SJSA1 (cell line): ENCODE measurements at places on chromosomes 5 and 9. TPM values are rescaled to one million over a fixed set of nuclear protein-coding genes. Genes with fewer than 3 reads are reported as not detected.

SCGB3A2 gene
- total RNA-seq = not detected in 2 replicates

RGS7BP gene
- 0.03 TPM in 1 of 2 replicates, not detected in the other for total RNA-seq

CDKN2A gene
- total RNA-seq = 198 and 290 TPM in 2 replicates

MXD3 gene
- 121 and 296 TPM in 2 replicates for total RNA-seq

KCNV2 gene
- total RNA-seq = not detected in 2 replicates

STPG3 gene
- total RNA-seq = not detected in 2 replicates

DNA sequence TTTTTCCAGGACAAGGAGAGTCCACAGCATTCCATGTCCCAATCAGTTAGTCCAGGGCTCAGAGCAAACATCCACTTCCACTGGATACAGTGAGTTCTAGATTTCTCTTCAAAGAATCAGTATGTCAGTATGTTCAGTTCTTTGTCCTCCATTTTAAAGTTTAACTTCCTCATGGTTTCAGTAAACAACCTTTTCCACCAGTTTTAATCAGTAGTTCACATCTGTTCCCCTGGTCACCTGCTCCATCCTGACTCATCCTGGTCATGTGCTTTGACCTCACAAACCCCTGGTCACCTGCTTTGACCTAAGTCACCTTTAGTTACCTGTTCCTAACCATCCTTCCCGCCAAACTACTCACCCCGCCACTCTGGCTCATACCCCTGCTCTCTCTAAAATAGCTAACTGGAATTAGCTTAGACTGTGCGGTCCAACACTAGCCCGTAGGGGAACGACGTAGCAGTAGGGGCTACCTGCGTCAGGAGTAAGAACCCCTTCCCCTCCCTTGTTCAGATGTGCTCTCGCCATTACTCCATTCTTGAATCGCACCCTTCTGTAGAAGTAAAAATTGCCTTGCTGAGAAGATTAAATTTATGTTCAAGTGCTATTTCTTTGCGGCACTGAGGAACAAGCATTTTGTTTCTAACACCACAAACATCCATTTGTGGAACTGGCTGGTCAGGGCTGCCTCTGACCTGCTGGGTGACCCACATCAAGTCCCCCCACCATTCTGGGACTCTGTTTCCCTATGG is 5.5 kb downstream of the ENG start:
- H3K27ac ChIP-seq = no peak overlapping the region
- no peak for DNase-seq
- H3K4me3 ChIP-seq = no peak overlapping the region
- peaks cover 12% of the 10 kb centered on the region for H3K4me1 ChIP-seq
- peaks cover 27% of the 10 kb centered on the region for H3K36me3 ChIP-seq

GRCh38 chr5:104344809-104345208 is 782.2 kb upstream of the NUDT12 start:
- H3K36me3 ChIP-seq = no peaks in the 10 kb centered on the region
- no peak overlapping the region for H3K4me3 ChIP-seq
- H3K27ac ChIP-seq = no peak overlapping the region

DNA sequence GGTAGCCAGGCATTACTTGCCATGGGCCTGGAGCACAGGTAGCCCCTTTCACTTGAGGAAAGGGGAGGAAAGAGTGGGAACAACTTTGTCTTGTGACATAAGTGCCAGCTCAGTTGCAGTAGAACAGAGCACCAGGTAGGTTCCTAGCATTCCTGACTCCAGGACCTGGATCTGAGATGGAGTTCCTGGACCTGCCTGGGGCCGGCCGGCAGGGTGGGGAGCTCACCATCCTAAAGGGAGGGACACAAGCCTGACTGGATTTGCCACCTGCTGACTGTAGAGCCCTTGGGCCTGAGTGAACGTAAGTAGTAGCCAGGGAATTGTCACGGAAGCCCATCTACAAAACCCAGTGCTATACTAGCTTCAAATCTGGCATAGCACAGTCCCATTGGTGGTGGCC is 653.3 kb upstream of the CDH6 start:
- no peak overlapping the region for H3K27ac ChIP-seq
- no peak for DNase-seq
- no peaks in the 10 kb centered on the region for H3K4me1 ChIP-seq

GRCh38 chr9:124771021-124771866 is at the start of gene NR6A1:
TSS of gene NR6A1 (minus strand) at chr9:124771311.
- no peaks in the 10 kb centered on the region for H3K36me3 ChIP-seq
- peak within 1 kb of the TSS; percentile 80 for H3K4me3 ChIP-seq
- peak within 1 kb of the TSS; percentile 79 for H3K27ac ChIP-seq
- DNase-seq = peak; percentile 99
- peaks cover 14% of the 10 kb centered on the region; the same call in 1 of the 2 replicates for H3K27me3 ChIP-seq
- H3K4me1 ChIP-seq = peaks cover 10% of the 10 kb centered on the region

DNA sequence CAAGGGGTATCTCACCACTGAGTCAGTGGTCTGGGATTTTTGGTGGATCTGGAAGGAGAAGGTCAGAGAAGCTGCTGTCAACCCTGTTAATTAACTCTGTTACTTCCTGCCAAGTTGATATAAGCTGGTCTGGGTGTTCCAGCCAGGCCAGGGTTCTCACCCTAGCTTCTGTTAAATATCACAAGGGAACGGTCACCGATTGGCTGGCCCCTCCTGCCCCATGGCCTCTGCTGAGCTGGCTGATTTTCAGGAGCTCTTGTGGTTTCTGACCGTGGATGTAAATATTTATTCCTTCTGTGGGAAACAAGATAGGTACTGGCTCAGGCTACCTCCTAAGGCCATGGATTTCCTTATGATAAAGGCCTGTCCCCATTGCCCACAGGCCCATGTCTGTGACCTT is 1.0 kb downstream of the ADAMTS13 start:
- H3K27ac ChIP-seq = no peak overlapping the region
- no peaks in the 10 kb centered on the region for H3K36me3 ChIP-seq
- H3K27me3 ChIP-seq = no peaks in the 10 kb centered on the region
- no peaks in the 10 kb centered on the region for H3K4me1 ChIP-seq
- DNase-seq = no peak

DNA sequence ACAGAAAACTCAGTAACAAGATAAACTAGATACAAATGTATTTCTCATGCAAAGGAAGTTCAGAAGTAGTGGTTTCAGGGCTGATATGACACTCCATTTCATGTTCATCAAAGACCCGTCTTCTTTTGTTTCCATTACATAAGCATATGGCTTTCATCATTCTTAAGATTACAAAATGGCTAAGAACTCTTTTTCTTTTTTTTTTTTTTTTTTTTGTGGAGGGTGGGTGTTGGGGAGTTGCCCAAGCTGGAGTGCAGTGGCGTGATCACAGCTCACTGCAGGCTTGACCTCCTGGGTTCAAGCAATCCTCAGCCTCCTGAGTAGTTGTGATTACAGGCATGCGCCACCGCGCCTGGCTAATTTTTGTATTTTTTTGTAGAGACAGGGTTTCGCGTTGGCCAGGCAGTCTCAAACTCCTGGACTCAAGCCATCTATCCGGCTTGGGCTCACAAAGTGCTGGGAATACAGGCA is 22.0 kb upstream of the PTBP3 start:
- no peak overlapping the region for H3K27ac ChIP-seq
- no peak for DNase-seq
- peaks cover 3% of the 10 kb centered on the region for H3K4me1 ChIP-seq
- H3K4me3 ChIP-seq = no peak overlapping the region
- no peaks in the 10 kb centered on the region for H3K36me3 ChIP-seq
- no peaks in the 10 kb centered on the region for H3K27me3 ChIP-seq

- no peaks in the 10 kb centered on the region for H3K27me3 ChIP-seq
- no peaks in the 10 kb centered on the region for H3K36me3 ChIP-seq
- H3K4me3 ChIP-seq = no peak overlapping the region
- no peaks in the 10 kb centered on the region for H3K4me1 ChIP-seq
Measured at GRCh38 chr5:157451806-157452205, 8.2 kb upstream of the NIPAL4 start.

- no peak for DNase-seq
- H3K36me3 ChIP-seq = peaks cover 15% of the 10 kb centered on the region
- no peak overlapping the region for H3K27ac ChIP-seq
Measured at GRCh38 chr9:116270546-116270945, 117.0 kb downstream of the PAPPA start.

DNA sequence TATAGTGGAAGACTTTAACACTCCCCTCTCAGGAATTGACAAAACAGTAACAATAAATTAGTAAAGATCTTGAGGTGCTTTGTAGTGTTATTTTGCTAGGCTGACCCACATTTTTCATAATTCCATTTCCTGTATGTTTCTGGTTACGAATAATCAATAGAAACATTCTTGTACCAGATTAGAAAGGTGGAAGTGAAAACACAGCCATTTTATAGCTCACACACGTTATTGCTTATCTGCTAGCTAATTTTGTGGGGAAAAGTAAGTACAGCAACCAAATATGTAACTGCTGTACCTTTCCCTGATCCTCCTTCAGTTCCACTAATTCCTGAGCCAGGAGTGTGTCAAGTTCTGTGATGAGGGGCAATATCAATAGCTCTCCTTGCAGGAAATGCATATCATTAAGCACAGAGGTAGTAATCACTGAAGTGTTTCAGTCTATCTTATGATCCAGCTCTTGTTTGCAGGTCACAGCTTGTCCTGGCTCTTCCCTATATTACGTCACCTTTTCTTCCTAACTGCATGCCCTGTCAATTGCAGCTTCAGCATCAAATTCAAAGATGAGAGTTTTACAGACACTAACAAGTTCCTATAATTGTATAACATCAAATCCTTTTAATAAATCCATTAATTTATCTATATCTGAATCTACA is 59.4 kb downstream of the MINAR2 start:
- H3K4me3 ChIP-seq = no peak overlapping the region
- no peaks in the 10 kb centered on the region for H3K27me3 ChIP-seq
- H3K27ac ChIP-seq = no peak overlapping the region
- DNase-seq = no peak
- H3K4me1 ChIP-seq = no peaks in the 10 kb centered on the region
